Thoracic aorta (tissue), 2 donors: ENCODE measurements at places on chromosomes 1 and 21. TPM values are rescaled to one million over a fixed set of nuclear protein-coding genes. Genes with fewer than 3 reads are reported as not detected.

DNA sequence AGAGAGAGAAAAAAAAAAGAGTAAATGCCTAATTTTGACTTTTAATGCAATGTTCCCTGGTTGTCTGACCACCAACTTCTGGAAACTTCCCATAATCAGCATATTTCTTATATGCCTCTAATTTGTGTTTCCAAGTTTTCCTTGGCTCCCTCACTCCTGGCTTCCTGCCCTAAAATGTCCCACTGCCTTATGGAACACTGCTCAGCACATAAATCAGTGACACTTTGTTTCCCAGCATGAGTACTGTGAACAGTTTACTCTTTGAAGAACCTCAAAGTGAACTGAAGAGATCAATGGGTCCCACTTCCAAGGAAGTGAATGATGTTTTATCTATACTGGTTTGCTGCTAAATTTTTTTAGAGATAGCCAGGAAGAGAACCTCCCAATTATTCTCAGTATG is 271.3 kb upstream of the PRMT6 start:
- no peak for DNase-seq
- no peak overlapping the region for H3K4me3 ChIP-seq
- H3K27me3 ChIP-seq: no peaks in the 10 kb centered on the region
- no peak overlapping the region for H3K27ac ChIP-seq
- H3K36me3 ChIP-seq: no peaks in the 10 kb centered on the region

DNA sequence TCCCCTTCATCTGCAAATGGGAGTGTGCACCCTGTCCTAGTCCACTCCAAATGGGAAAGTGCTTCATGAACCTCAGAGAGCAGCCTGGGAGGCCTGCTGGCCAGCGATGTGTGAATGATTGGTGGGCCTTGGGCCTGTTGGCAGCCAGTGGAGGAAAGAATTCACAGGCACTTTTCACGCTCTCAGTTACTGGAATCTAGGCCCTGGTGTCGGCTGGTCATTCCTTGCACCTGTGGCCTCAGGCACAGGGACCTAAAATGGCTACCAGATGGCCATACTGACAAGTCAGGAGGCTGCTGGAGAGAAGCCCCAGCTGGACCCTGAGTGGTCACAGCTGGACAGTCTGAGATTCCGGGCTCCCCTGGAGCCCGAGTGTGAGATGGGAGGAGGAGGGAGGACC is 18.4 kb upstream of the EDN2 start:
- H3K27me3 ChIP-seq: no peaks in the 10 kb centered on the region
- DNase-seq: no peak
- H3K4me1 ChIP-seq: peaks cover 28% of the 10 kb centered on the region
- H3K36me3 ChIP-seq: no peaks in the 10 kb centered on the region

- H3K4me1 ChIP-seq: no peaks in the 10 kb centered on the region
- no peak overlapping the region for H3K4me3 ChIP-seq
- H3K36me3 ChIP-seq: no peaks in the 10 kb centered on the region
- no peaks in the 10 kb centered on the region for H3K27me3 ChIP-seq
- no peak overlapping the region for H3K27ac ChIP-seq
These were observed 19.2 kb upstream of the PIGK start for GRCh38 chr1:77238462-77238861.

DNA sequence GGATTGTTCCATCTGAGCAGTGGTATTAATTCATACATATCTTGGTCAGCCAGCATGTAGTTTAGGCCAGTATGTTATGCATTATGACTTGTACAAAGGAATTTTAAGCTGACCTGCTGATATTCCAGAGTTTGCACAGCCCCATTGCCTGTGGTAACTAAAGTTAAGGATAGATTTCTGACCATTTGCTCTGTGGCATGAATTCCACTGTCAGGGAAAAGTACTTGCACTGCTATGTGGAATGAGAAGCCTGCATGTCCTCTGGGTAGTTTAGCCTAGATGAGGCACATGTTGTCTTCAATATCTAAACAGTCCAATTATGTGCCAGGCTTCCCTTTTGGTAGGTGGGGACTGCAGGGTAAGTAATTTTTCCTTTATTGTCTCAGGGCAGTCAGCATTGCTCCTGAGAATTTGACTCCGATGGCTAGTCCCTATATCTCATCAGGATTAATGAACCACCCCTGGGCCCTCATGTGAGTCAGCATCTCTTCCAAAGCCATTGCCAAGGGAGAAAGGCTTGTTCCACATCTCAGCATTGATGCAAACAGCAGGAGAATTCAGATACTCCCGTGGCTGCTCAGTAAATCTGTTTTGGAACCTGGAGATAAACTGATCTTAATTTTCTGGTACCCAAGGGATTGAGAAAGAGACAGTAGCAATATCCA is 30.2 kb downstream of the NEK7 start:
- no peaks in the 10 kb centered on the region for H3K27me3 ChIP-seq
- no peak overlapping the region for H3K4me3 ChIP-seq
- no peak for DNase-seq
- no peaks in the 10 kb centered on the region for H3K36me3 ChIP-seq
- peaks cover 57% of the 10 kb centered on the region for H3K4me1 ChIP-seq

GRCh38 chr1:203373991-203374390 is 23.1 kb upstream of the FMOD start:
- H3K4me3 ChIP-seq: no peak overlapping the region
- no peaks in the 10 kb centered on the region for H3K27me3 ChIP-seq
- no peak for DNase-seq
- H3K27ac ChIP-seq: peak overlapping the region; percentile 39
- no peaks in the 10 kb centered on the region for H3K36me3 ChIP-seq

DNA sequence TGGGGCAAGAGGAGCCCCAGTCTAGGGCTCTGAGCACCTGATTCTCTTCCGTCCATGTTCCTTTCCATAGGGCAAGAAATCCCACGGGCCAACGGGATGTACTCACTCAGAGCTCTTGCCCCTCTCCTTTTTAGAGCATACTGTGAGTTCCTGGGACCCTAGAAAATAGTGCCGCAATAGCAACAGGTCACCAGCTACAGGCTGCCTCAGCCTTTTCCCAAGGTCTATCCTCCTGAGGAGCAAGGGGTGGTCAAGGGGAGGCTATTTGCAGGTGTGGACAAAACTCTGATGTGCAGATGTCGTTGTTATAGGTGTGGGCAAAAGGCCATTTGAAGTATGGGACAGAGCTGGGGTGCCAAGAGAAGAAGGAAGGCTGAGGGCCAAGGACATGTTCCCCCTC is 1.6 kb upstream of the QSOX1 start:
- DNase-seq: no peak
- no peak overlapping the region for H3K27ac ChIP-seq
- H3K4me3 ChIP-seq: no peak overlapping the region
- no peaks in the 10 kb centered on the region for H3K36me3 ChIP-seq
- H3K4me1 ChIP-seq: peaks cover 31% of the 10 kb centered on the region
- H3K27me3 ChIP-seq: no peaks in the 10 kb centered on the region

DNA sequence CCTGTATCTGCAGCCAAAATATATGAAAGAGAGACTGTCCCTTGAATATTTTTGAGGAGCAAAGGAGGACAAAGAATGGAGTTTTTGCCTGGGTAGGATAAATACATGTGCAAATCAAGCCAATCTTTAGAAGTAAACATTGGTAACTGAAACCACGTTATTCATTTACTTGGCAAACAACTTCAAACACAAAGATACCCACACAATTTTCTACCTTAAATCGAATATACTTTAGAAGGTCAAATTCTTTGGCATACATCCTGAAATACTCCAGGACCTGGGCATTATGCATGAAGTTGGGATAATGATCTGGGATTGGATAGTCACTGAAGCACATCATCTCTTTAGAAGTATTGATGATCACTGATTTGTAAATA is 9.6 kb downstream of the FMO5 start:
- no peak overlapping the region for H3K27ac ChIP-seq
- H3K36me3 ChIP-seq: peaks cover 3% of the 10 kb centered on the region
- no peaks in the 10 kb centered on the region for H3K4me1 ChIP-seq
- H3K27me3 ChIP-seq: no peaks in the 10 kb centered on the region
- no peak overlapping the region for H3K4me3 ChIP-seq

DNA sequence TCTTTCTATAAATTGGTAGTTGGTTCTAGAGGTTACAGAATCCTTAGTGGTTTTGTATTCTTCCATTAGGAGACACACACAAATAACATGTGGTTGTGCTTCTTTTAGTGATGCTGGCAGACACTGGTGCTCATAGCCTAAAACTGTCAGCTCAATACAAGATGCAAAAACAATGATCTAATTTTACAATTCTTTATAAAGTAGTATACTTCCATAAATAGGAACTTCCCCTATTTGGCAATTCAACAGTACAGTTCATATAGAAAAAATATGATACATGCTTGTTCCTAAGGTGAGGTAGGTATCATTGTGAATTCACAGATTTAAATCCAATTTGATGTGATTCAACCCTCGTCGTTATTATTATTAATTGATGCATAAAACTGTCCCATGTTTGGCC is 20.8 kb upstream of the CCDC17 start:
- no peaks in the 10 kb centered on the region for H3K27me3 ChIP-seq
- H3K36me3 ChIP-seq: peaks cover 16% of the 10 kb centered on the region
- DNase-seq: no peak
- no peaks in the 10 kb centered on the region for H3K4me1 ChIP-seq
- H3K27ac ChIP-seq: no peak overlapping the region

DNA sequence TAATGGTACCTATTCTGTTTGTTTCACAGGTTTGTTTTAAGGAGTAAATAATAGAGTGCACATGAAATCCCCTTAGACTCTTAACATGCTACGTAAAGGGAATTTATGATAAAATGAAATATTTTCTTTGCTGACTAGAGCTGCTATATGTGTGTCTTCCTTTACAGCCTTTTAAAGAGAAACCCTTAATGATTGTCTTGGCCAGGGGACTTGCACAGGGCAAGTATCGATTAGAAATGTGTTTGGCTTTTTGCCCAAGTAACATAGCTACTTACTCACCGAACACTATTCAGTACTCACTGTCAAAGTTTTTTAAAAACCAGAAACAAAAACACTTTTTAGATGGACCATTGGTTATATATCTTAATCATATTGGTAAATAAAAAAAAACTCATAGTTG is 71.3 kb upstream of the KIAA1614 start:
- H3K36me3 ChIP-seq: no peaks in the 10 kb centered on the region
- peaks cover 16% of the 10 kb centered on the region for H3K4me1 ChIP-seq
- H3K27me3 ChIP-seq: no peaks in the 10 kb centered on the region
- H3K27ac ChIP-seq: no peak overlapping the region
- H3K4me3 ChIP-seq: no peak overlapping the region

- H3K27me3 ChIP-seq: no peaks in the 10 kb centered on the region
- H3K36me3 ChIP-seq: no peaks in the 10 kb centered on the region
- H3K4me1 ChIP-seq: peaks cover 7% of the 10 kb centered on the region
These were observed 75.2 kb upstream of the GADD45A start for GRCh38 chr1:67609577-67610341.

DNA sequence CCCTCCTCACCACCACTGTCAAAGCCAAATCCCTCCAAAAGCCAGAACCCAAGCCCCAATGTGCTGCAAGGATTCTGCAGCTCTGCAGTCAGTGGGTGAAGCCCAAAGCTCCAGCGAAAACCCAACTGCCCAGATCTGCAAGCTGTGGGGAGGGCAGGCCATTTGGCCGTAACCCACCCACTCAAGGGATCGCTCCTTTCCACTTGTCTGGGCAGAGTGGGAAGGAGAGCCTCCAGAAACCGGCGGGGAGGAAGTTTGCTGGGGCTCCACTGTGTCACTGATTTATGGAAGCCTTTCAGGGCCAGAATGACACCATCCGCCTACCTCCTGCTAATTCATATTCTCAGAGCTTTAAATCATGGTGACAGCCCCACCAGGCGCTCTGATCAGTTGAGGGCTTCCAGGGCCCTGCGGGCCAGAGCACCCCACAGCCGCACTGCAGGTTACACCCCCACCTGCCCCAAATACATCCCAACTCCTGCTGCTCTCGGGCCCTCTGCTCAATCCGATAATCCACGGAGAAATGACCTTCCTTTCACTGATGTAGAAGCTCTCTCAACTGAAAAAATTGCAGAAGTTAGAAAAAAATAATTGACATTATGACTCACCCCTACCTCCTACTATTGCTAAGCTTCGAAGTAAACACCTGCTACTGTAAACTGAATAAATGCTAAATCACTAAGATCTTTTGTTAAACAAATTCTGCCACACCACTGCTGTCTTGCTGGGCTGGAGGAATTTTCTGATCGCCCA is 40.6 kb upstream of the RAB4A start:
- no peak for DNase-seq
- no peaks in the 10 kb centered on the region for H3K36me3 ChIP-seq
- peak overlapping the region; percentile 35 for H3K4me3 ChIP-seq
- no peaks in the 10 kb centered on the region for H3K27me3 ChIP-seq

DNA sequence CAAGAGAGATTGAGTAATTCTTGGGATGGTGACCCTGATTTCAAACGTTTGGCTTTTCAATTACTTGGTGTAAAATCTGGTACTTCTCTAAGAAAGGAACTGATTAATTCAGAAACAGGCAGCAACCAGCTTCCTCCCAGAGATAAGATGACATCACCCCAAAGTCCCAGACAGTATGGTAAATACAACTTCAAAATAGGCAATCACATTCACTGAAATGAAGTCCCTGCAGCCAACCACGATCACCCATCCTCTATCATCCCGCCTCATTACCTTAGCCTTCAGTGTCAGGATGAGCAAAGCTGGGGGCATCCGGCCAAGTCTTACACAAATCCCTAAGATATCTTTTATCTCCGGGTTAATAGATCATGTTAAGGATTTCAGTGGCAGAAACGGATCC is 26.4 kb upstream of the RUNX1 start:
- peaks cover 2% of the 10 kb centered on the region for H3K4me1 ChIP-seq
- H3K36me3 ChIP-seq: no peaks in the 10 kb centered on the region
- DNase-seq: no peak
- no peaks in the 10 kb centered on the region for H3K27me3 ChIP-seq

- no peak for DNase-seq
- no peak overlapping the region for H3K27ac ChIP-seq
- H3K4me3 ChIP-seq: no peak overlapping the region
- no peaks in the 10 kb centered on the region for H3K27me3 ChIP-seq
- no peaks in the 10 kb centered on the region for H3K36me3 ChIP-seq
These were observed 4.1 kb upstream of the HDGF start for GRCh38 chr1:156755527-156755950.

GRCh38 chr1:64265141-64265540 is 61.7 kb downstream of the UBE2U start:
- DNase-seq: no peak
- no peaks in the 10 kb centered on the region for H3K4me1 ChIP-seq
- no peak overlapping the region for H3K27ac ChIP-seq

GPR37L1 gene
- total RNA-seq: not detected

UTS2 gene
- total RNA-seq: not detected

BEND5 gene
- total RNA-seq: 9.5 TPM

MT1HL1 gene
- not detected for total RNA-seq

ADAM30 gene
- not detected for total RNA-seq

RBP7 gene
- 2.2 TPM for total RNA-seq

YRDC gene
- 8.7 TPM for total RNA-seq

KIF26B gene
- total RNA-seq: 0.14 TPM

RGS16 gene
- 15.2 TPM for total RNA-seq

CFHR4 gene
- total RNA-seq: not detected
